ENCODE measurements at places on chromosomes 2 and 18.

- DNase-seq: peak; percentile 60
These were observed 330.4 kb downstream of the LPIN1 start for GRCh38 chr2:12076810-12077209.

DNA sequence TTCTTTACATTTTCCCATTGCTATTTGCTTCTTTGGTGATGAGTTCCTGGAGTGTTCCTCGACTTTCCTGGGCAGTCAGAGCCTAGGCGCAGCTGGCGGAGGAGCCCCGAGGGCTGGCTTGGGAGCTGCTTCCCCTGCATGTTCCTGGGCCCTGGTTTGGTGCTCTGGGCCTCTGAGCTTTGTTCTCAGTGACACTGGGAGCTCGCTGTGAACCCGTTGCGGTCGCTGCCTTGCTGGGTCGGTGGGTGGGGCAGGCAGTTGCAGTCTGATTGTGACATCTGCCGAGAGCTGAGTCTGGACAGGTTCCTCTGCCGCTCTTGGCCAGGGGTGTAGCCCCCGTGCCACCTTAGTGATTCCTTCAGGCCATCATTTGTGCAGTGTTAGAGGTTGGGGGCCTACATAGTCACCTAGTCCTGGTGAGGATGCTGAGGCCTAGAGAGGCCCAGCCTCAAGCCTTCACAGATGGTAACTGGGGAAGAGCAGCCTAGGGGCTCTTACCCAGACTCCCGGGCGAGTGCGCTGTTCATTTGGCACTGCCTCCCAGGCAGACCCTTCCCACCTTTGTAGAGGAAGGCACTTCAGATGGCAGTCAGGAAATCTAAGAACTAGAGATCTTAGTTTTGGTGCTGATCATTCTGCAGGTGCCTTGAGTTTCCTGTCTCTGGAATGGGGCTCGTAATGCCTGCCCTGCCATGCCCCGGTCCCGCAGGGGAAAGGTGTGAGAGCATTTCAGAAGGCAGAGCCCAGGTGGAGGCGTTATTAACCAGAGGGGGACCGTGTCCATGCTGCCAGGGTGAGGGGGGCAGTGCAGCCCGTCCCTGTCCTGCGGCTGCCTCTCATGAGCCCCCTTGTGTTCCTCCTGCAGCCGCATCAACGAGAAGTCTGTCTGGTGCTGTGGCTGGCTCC, 8.4 kb downstream of the ASB1 start:
- DNase-seq: no peak

- peak; percentile 10 for DNase-seq
These were observed 10.8 kb upstream of the NAB1 start for GRCh38 chr2:190637903-190638618.

DNA sequence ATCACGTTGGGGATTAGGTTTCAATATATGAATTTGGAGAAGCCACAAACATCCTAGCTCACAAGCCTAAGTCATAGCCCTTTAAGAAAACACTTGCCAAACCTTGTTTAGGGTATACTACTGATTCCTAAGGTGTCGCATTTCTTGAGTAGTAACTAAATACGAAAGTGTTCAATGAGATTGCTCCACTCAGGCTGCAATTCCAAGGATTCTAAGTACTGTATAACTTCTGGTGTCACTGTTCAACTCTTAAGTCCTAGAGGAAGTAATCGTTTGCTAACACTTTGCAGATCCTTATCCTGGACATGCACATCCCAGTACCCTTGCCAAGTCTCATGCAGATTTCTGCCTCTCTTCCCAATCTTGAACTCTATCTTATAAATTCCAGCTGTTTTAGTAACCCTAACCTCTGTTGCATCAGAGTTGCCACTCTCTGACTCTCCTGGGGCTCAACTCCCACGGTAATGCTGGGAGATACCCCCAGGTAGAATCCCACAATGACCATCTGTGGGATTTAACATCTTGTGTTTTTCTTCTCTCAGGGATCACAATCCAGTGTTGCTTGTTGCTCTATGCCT, 122.4 kb downstream of the HIBCH start:
- no peak for DNase-seq
